ENCODE measurements at places on chromosomes 5 and 9. TPM values are rescaled to one million over a fixed set of nuclear protein-coding genes. Genes with fewer than 3 reads are reported as not detected.

Gene SETD9
- total RNA-seq = 8.8 TPM

GRCh38 chr9:136845465-136846260 is 3.4 kb downstream of the AJM1 start:
- DNase-seq = no peak
- peaks cover 23% of the 10 kb centered on the region for H3K4me1 ChIP-seq
- no peak overlapping the region for H3K4me3 ChIP-seq

DNA sequence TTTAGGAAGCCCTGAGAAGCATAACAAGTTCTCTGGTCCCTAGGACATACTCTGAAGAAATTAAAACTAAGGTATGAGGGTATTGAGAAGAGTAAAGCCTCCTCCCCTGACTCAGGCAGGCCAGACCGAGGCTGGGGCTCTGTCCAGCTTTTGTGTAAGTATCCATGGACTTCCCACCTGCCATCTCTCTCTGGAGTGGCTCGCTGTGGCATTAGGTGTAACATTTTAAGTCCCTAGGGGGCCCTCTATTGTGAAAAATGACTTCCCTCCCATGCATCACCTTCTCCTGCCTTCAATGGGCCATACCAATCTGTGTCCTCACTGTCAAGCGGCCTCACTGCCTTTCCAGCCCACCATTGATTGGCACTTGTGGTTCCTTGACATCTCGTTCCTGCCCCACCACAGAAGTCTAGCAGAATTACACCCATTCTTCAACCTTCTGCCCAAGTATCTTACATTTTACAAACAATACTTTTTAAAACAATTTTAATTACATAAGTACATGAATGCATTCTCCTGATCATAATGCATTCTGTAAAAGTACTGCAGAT is 205.5 kb downstream of the SLIT3 start:
- H3K36me3 ChIP-seq = peaks cover 6% of the 10 kb centered on the region
- H3K27me3 ChIP-seq = peaks cover 3% of the 10 kb centered on the region

GRCh38 chr5:3794611-3795010 is 199.0 kb downstream of the IRX1 start:
- peaks cover 5% of the 10 kb centered on the region for H3K36me3 ChIP-seq
- H3K27me3 ChIP-seq = no peaks in the 10 kb centered on the region
- H3K27ac ChIP-seq = no peak overlapping the region
- no peak overlapping the region for H3K4me3 ChIP-seq
- no peak for DNase-seq
- no peaks in the 10 kb centered on the region for H3K4me1 ChIP-seq

- no peaks in the 10 kb centered on the region for H3K27me3 ChIP-seq
- H3K4me1 ChIP-seq = no peaks in the 10 kb centered on the region
- no peak overlapping the region for H3K4me3 ChIP-seq
- peaks cover 4% of the 10 kb centered on the region for H3K36me3 ChIP-seq
Observed at GRCh38 chr9:37271679-37272078, 150.8 kb upstream of the GRHPR start.
